Thymus (tissue), 14 donors: ENCODE measurements at places on chromosomes 3 and 15. TPM values are rescaled to one million over a fixed set of nuclear protein-coding genes. Genes with fewer than 3 reads are reported as not detected.

GRAMD2A gene
- 0.47 TPM for total RNA-seq

GOLGA6A gene
- 0.09 TPM for total RNA-seq

AGBL1 gene
- under 0.01 TPM for total RNA-seq

MME gene
- total RNA-seq = 21.2 TPM

CPLX3 gene
- total RNA-seq = 0.05 TPM

LRRC28 gene
- total RNA-seq = 23.5 TPM

STAB1 gene
- total RNA-seq = 19.5 TPM

CACNA2D2 gene
- 0.57 TPM for total RNA-seq

ARGFX gene
- not detected for total RNA-seq

DYNC1LI1 gene
- total RNA-seq = 28.4 TPM

TUSC7 gene
- not detected for total RNA-seq

ARL14 gene
- 1.1 TPM for total RNA-seq

CD200R1 gene
- 7.8 TPM for total RNA-seq

THPO gene
- not detected for total RNA-seq

SOX14 gene
- total RNA-seq = 0.09 TPM

FETUB gene
- 0.09 TPM for total RNA-seq

GOLIM4 gene
- 8.8 TPM for total RNA-seq

CCR1 gene
- 7.0 TPM for total RNA-seq

GOLGA8J gene
- 0.05 TPM for total RNA-seq

CIB1 gene
- 43.7 TPM for total RNA-seq

MUC20 gene
- 1.2 TPM for total RNA-seq

SH3GL3 gene
- 3.3 TPM for total RNA-seq

TM4SF18 gene
- total RNA-seq = 3.2 TPM

MYRIP gene
- total RNA-seq = 0.28 TPM

RLBP1 gene
- 0.14 TPM for total RNA-seq

BNC1 gene
- total RNA-seq = 1.7 TPM

HES1 gene
- 19.7 TPM for total RNA-seq

MYNN gene
- 26.1 TPM for total RNA-seq

IL16 gene
- 71.6 TPM for total RNA-seq

GHRL gene
- 2.4 TPM for total RNA-seq

CCR3 gene
- 0.33 TPM for total RNA-seq

RBM15B gene
- total RNA-seq = 17.7 TPM

CCR9 gene
- total RNA-seq = 214 TPM

CLDN16 gene
- 0.52 TPM for total RNA-seq

RFC4 gene
- 67.8 TPM for total RNA-seq

ZNF860 gene
- total RNA-seq = 0.24 TPM

ACOX2 gene
- total RNA-seq = 4.7 TPM

MLF1 gene
- 2.5 TPM for total RNA-seq

TM4SF1 gene
- total RNA-seq = 12.9 TPM

HHATL gene
- 1.7 TPM for total RNA-seq
